ENCODE measurements at places on chromosomes 3 and 15.

- no peaks in the 10 kb centered on the region for H3K27me3 ChIP-seq
- no peaks in the 10 kb centered on the region for H3K36me3 ChIP-seq
- DNase-seq, result no peak
- no peak overlapping the region for H3K27ac ChIP-seq
These were observed 1.9 kb upstream of the ACTL6A start for GRCh38 chr3:179560791-179561190.

DNA sequence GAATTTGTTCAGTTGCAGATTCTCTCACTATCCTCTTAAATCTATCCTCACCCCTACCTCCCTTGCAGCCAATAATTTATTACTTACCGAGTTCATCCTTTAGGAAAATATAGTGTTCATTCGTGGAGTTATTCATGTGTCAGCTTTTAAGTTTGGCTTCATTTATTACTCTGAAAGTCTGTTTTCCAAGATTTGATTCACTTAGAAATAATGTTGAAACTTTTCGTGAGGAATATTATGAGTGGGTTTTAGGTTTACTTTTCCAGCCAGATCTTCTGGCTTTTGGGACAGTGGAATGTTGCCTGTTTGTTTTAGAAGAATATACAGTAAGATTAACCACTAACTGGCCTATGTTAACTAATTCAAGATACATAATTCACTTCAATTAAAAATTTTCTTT lies 161.0 kb upstream of the CGNL1 start:
- no peak for DNase-seq
- H3K4me1 ChIP-seq, result peaks cover 11% of the 10 kb centered on the region
- H3K27ac ChIP-seq, result no peak overlapping the region

GRCh38 chr3:67526246-67526645 lies 128.2 kb downstream of the SUCLG2 start:
- H3K4me1 ChIP-seq, result no peaks in the 10 kb centered on the region
- DNase-seq, result no peak
- no peak overlapping the region for H3K4me3 ChIP-seq
- H3K27me3 ChIP-seq, result no peaks in the 10 kb centered on the region
- H3K27ac ChIP-seq, result no peak overlapping the region
- peaks cover 7% of the 10 kb centered on the region for H3K36me3 ChIP-seq

- H3K27ac ChIP-seq, result peak overlapping the region; percentile 86
- H3K4me3 ChIP-seq, result peak overlapping the region; percentile 30
These were observed 18.3 kb upstream of the TRAK1 start for GRCh38 chr3:42072831-42073301.

DNA sequence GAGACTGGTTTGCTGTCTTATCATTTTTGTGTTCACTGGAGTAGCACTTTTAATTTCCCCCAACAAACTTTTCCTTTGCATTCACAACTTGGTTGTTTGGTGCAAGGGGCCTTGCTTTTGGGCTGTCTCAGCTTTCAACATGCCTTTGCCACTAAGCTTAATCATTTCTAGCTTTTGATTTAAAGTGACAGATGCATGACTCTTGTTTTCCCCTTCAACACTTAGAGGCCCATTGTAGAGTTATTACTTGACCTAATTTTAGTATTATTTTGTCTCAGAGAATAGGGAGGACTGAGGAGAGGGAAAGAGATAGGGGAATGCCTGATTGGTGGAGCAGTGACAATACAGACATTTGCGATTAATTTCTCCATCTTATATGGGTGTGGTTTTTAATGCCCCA lies 340.1 kb upstream of the MANF start:
- no peak overlapping the region for H3K4me3 ChIP-seq
- H3K4me1 ChIP-seq, result no peaks in the 10 kb centered on the region
- DNase-seq, result no peak
- no peaks in the 10 kb centered on the region for H3K27me3 ChIP-seq
- no peaks in the 10 kb centered on the region for H3K36me3 ChIP-seq

DNA sequence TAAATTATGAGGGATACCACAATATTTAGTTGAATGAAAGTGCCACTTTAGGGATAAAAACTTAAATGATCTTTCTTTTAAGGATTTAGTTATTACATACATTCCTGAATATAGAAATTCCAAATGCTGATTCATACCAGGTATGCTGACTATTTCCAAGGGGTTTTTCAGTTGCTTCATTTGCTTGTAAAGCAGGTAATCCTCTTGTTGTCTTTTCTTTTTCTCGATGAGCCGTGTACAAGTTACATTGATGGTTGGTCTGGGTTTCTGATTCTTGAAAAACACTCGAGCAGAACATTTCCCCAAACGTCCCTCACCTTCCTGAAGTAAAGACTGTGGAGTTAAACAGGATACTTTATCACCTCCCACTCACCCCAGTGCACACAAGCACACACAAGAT lies 21.7 kb downstream of the RARRES1 start:
- no peaks in the 10 kb centered on the region for H3K27me3 ChIP-seq
- H3K4me1 ChIP-seq, result no peaks in the 10 kb centered on the region
- no peak for DNase-seq
- H3K27ac ChIP-seq, result no peak overlapping the region
- no peaks in the 10 kb centered on the region for H3K36me3 ChIP-seq

DNA sequence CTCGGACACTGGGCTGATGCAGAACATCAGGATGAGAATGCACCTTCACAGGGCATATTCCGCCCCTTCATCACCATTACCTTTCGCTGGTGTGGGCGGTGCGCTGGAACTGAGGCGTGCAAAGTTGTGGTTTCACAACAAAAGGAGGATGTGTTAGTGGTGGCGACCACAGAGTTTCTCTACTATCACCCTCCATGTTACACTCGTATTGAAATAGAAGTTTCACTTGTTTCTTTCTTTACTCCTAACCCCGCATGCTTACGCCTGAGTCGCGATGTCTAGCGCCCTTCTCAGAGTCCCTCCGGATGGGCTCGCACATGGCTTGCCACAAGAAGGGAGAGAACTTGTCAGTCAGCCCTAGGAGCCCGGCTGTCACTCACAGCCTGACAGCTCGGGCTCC lies 148.7 kb downstream of the GABRB3 start:
- H3K27me3 ChIP-seq, result no peaks in the 10 kb centered on the region
- no peak overlapping the region for H3K4me3 ChIP-seq
- DNase-seq, result no peak

DNA sequence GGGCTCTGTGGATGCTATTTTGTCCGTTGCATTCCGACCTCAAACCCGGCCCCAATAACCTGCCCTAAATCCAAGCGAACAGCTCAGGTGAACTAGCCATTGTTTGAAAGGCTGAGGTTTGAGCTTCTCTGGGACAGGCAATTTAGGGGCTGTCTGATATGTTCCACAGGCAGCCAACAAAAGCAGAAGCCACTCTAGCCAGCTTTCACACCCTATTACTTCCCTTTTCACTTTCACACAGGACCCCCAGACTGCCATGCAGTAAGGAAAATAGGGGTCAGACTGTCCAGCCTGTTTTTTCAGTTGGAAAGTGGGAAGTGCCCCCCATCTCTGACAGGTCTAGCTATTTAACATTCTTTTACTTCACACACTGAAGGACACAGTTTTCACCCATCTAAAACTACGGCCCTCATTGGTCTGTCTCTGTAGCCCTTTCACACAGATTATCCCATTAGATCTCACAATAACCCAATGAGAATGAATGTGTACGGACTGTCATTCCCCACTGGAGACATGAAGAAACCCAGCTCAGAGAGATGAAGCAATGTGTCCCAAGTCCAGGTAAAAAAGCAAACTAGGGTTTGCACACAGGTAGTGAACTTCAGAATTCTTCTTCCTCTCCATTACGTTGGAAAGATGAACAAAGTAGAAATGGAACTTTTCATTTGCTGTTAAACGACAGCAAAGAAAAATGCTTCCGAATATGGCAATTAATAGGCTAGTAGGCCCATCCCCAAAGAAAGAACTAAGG lies 1.9 kb downstream of the CCDC12 start:
- H3K27me3 ChIP-seq, result no peaks in the 10 kb centered on the region
- H3K4me3 ChIP-seq, result peak overlapping the region; percentile 76
- DNase-seq, result no peak
- H3K36me3 ChIP-seq, result no peaks in the 10 kb centered on the region
- H3K4me1 ChIP-seq, result peaks cover 64% of the 10 kb centered on the region
- no peak overlapping the region for H3K27ac ChIP-seq

Measured in heart left ventricle (tissue), 16 donors.